ENCODE measurements at places on chromosomes 2 and 18. TPM values are rescaled to one million over a fixed set of nuclear protein-coding genes. Genes with fewer than 3 reads are reported as not detected.
A peak's percentile ranks its signal among the peaks of the same experiment; 100 is the strongest.

The CNGA3 gene
- total RNA-seq, result not detected

The DQX1 gene
- not detected for total RNA-seq

DNA sequence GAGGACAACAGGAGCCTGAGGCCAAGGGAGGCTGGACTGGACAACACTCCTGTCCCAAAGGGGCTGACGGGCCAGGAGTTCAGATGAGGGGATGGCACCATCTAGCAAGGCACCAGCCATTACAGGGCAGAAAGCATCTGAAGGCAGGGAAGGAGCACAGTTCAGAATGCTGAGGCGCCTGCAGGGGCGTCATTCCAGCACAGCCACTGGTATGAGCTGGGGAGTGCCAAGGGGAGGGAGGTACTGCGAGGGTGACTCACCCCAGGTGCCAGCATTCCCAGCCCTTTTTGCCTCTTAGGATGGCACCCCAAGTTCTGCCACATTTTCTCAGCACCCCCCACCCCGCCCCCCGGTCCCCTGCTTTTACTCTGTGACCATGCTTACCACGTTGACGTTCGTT, 129.8 kb upstream of the EPAS1 start:
- DNase-seq, result no peak

- DNase-seq, result peak; percentile 60
Observed at GRCh38 chr18:79393181-79393634, 2.5 kb upstream of the NFATC1 start.

DNA sequence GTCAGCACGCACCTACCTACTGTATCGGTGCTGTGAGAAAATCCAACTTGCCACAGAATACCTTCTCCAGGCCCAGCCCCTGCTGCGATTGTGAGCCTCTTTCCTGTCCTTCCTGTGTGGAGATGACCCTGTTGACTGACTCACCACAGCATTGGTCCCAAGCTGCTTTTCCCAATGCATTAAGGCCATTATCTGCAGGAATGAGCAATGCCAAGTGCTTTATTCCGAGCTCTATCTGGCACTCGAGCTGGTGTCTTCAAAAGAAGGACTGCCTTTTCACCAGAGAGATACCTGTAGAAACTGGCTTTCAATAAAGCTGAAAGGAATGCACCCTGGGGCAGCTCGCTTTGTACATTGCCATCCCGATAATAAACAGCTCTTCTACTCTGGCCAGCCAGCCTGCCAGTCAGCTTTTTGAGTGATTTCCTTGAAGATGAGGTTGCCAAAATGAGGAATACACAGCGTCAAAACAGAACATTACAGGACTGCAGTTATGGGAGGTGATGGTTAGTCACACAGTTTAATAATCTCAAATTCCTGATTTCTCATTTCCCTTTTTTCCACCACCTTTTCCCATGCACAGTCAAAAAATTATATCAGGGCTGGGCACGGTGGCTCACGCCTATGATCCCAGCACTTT, 8.3 kb upstream of the RNF103 start:
- DNase-seq, result no peak

GRCh38 chr2:161972866-161973265, 101.1 kb downstream of the DPP4 start:
- no peak for DNase-seq

DNA sequence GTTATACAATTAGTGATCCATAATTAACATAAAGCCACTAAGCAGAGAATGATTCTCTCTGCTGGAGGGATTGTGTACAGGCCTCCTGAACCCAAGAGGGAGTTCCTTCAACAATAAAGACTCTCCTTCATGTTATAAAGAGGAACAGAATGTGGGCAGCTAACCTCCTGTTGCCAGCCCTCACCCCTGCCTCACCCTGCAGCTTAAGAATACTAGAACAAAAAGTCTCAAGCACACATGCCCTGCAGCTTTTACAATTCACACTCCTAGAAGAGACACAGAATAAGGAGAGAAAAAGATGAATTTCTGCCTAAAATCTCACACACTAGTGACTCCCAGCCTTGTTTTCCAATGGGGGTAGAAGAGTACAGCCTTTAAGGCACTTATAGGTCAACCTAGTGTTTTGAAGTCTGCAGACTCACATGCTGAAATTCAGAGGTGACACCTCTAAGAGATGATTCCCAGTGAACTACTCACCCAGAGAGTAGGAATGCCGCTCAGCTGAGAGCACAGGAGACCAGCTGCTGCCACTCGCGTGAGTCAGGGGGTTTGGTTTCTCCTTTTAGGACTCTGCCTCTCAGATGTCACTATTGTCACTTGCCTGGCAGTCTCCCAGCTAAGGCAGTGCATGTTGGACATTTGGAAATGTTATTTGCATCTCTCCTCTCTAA, 32.5 kb upstream of the IL1RL1 start:
- no peak for DNase-seq

DNA sequence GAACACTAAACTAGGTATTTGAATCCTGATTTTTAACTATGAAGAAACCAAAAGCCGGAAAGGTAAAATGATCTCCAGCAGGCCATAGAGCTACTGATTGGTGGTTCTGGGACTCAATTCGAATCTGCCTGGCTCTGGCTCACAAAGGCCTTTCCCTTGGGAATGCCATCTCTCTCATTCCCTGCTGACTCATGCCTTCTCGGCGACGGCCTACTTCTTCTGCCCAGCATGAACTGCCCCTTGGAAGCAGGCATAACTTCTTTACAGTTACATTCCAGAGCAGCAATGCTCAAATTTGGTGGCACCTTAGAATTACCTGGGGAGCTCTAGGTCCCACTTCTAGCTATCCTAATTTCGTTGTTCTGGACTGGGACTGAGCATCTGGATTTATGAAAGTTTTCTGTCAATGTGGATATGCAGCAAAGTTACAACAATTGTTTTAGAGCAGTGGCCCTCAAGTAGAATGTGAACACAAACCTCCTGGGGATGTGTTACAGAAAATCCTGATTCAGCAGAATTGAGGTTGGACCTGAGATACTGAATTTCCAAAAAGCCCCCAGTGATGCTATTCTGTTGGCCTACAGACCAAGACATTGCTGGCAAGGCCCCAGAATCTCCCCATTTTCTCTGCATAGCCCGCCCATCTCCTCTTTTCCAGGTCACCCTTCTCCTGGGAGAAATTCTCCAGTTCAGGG, 261.1 kb downstream of the CNTNAP5 start:
- no peak for DNase-seq

- no peak for DNase-seq
Observed at GRCh38 chr18:63603772-63604171, 16.6 kb downstream of the SERPINB13 start.

Measured in aorta (tissue), 5 donors.